ENCODE measurements at places on chromosomes 7 and 10.

DNA sequence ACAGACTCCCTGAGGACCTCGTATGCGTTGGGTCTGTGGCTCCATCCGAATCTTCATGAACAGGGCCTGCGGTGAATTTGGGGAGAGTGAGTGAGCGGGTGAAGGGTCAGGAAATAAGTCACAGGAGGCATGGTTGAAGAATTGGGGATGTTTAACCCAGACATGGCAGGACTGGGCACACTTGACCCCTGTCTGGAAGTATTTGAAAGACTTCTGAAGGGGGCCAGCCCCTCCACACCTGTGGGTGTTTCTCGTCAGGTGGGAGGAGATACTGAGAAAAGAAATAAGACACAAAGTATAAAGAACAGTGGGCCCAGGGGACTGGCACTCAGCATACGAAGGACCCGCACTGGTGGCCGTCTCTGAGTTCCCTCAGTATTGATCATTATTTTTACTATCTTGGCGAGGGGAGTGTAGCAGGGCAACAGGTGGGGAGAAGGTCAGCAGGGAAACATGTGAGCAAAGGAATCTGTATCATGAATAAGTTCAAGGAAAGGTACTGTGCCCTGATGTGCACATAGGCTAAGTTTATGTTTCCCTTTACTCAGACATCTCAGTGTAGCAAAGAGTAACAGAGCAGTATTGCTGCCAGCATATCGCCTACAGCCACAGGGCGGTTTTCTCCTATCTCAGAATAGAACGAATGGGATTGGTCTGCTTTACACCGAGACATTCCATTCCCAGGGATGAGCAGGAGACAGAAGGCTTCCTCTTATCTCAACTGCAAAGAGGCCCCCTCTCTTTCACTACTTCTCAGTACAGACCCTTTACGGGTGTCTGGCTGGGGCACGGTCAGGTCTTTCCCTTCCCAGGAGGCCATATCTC is 38.2 kb upstream of the PFKFB3 start:
- DNase-seq, result no peak

GRCh38 chr10:49034925-49035324 is 80.4 kb downstream of the VSTM4 start:
- DNase-seq, result no peak

GRCh38 chr7:142024547-142024946 is 28.9 kb downstream of the MGAM start:
- no peak for DNase-seq

- no peak for DNase-seq
These were observed 194.7 kb downstream of the GALNT17 start for GRCh38 chr7:71326595-71326994.

DNA sequence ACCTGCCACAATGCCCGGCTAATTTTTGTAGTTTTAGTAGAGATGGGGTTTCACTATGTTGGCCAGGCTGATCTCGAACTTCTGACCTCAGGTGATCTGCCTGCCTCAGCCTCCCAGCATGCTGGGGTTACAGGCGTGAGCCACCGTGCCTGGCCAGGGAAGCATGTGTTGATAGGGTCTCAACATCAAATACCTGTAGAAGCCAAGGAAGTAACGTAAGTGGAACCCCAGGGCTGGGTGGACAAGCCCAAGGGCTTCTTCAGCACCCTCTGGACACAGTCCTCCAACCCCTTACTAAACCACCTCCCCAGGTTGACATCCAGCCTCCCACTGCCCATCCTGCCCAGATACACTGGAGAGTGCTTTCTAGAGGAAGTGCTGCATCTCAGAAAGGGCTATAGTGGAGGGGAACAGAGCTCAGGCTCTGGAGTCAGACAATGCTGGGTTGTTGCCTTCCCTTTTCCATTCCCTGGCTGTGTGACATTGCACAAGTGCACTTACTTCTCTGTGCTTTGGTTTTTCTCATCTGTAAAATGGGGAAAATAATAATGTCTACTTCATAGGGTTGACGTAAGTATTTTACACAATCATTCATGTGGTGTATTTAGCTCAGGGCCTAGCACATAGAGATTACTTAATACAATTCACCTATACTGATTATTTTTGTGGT is 73.9 kb upstream of the KAT6B start:
- DNase-seq, result no peak

- DNase-seq, result no peak
These were observed 436.2 kb downstream of the KCNMA1 start for GRCh38 chr10:77201135-77202106.

GRCh38 chr10:33612551-33612950 is 278.1 kb upstream of the NRP1 start:
- DNase-seq, result no peak

DNA sequence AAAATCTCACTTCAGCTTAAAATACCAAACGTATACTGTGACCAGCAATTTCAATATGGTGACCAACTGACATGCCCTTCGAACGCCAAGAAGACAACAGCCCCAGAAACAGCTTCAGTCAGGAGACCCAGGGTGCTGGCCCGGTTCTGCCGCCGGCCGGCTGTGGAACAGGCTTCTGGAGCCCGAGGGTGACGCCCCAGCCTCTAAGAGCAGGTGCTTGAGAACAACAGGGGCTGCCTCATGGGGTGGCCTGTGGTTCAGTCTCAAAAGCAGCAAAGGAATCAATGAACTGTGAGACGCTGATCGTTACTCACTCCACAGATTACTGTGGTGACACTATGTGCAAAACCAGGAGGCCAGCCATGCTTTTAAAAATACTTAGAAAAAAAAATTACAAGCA is 17.3 kb downstream of the GPER1 start:
- peak; percentile 31 for DNase-seq

DNA sequence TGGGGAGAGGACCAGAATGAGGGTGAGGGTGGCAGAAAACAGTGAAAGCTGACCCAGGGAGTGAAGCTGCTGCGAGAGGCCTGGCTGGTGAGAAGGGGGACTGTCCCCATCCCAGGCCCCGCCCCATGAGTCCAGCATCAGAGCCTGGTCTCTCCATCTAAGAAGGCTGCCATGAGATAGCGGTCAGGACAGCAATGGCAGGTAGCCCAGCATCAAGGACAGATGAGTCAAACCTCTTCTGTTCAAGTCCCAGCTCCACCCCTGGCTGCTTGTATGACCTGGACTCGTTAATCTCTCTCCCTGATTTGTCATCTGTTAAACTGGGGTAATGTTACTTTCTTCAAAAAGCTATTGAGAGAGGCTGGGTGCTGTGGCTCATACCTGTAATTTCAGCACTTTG is 22.2 kb downstream of the GPNMB start:
- DNase-seq, result no peak

DNA sequence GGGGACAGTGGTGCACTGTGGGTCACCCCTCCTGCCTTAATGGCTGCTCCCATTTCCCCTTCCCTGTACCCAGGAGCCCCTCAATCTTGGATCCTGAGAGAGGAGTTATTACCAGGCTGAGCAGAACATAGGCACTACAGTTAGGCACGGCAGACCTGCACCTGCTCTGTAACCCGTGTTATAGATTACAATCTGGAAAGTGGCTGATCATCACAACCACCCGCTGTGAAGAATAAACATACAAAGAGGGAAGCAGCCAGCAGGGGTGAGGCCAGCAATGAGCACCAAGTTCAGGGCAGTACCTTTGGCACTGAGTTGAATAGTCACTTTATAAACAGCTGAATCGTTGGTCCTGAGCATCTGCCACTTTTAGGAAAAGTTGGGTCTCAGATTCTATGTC is 1.7 kb downstream of the CDHR1 start:
- no peak for DNase-seq

- no peak for DNase-seq
These were observed 1.7 kb upstream of the FAM3C start for GRCh38 chr7:121397822-121398221.

DNA sequence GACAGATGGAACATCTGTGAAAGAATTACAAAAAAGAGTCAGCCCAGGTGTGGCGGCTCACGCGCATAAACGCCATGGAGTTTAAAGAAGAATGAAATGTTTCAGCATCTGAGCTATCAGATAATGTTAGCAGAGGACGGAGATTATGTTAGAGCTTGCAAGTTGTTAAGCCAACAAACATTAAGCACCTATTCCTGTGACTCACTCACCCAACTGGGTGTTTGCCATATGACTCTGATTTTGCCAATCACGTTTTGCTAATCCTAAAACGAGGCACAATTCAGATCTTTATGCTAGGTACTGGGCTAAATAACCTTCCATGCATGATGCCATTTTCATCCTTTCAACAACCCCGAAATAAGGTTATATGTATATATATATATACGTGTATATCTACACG is 29.0 kb upstream of the CCNY start:
- no peak for DNase-seq

GRCh38 chr7:144830024-144830785 is 5.6 kb downstream of the TPK1 start:
- DNase-seq, result no peak

GRCh38 chr10:71263376-71263775 is 51.0 kb downstream of the UNC5B start:
- peak; percentile 62 for DNase-seq

- no peak for DNase-seq
These were observed 79.4 kb downstream of the VPS41 start for GRCh38 chr7:38829488-38830165.

DNA sequence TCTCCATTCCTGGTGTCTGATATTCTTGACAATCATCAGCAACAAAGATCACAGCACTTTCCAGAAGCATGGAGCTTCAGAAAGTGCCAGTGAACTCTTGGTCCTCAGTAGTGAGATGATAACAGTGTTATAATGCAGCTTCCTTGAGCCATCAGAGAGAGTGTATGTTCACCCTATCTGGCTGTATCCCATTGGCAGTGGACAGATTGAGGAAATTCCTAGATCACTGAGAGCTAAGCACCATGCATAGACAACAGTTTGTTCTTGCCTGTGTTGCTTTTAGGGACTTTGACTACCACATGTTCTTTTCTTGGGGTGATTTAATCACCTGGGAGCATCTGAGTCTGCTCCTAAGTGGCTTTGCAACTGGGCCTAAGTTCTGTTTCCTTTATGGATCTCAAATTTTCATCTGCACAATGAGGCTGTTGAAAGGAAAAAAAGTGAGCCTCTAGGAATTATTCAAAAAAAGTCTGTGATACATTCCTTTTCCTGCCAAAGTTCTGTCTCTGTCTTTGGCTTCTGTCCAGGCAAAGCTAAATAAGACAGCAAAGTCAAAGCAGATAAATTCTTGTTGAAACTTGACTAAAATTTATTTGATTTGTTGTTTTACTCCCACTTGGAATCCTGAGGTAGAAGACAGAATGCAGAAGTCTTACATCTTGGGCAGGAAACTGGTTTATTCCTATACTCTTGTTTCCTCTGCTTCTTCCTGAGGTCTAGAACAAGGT is 14.5 kb upstream of the ZNF282 start:
- no peak for DNase-seq

DNA sequence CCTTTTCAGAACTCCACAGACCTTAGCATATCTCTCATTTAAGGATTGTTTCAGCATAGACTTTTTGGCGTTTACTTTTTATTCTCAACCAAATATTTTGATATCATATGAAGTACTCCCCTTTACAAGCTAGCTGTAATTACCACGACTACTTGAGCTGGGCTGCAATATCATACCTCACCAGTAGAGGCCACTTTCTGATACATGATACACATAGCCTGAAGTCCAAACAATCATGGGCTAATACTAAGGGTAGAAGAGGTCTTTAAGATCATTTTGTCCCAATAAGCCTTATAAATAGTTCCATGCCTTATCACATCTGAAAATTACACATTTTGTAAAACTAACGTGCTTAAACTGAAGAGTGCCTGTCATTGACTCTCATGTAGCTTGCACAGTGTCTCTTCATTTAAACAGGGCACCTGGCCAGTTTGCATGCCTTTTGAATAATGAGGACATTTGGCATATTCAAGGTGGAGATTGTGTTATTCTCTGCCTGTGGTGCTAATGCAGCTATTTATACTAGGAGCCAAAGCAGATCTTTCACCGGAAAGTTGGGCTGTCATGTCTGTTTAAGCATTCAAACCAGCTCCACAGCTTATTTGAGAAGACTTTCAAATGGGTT is 403.7 kb upstream of the ZMIZ1 start:
- no peak for DNase-seq

DNA sequence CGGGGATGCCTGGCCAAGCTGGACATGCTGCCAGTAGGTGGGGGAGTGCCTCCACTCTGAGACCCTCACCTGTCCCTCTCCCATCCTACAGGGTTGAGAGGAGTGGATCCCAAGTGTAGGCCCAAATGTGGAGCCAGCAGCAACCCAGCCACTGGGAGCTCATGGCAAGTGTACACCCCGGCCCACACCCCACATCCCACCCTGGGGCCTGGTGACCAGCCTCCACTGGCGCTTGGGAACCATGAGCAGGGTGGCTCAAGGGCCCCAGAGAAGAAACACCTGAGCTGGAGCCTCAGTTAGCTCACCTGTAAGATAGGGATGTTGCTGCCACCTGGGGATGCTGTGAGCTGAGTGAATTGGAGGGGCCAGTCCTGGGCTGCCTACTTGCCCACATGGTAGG is 10.4 kb upstream of the RET start:
- no peak for DNase-seq

- no peak for DNase-seq
These were observed 754.1 kb downstream of the IPMK start for GRCh38 chr10:57513637-57514036.

All from right cardiac atrium (tissue), 5 donors.